ENCODE measurements at places on chromosomes 11 and 22. TPM values are rescaled to one million over a fixed set of nuclear protein-coding genes. Genes with fewer than 3 reads are reported as not detected.

The HINFP gene
- 14.2 TPM for total RNA-seq

The PLAAT4 gene
- 6.3 TPM for total RNA-seq

The FAM180B gene
- not detected for total RNA-seq

The SYT8 gene
- total RNA-seq, result not detected

The NDUFS8 gene
- total RNA-seq, result 109 TPM

Measured in dermis lymphatic vessel endothelial cell (primary cell).